Eye (tissue), 1 donor: ENCODE measurements at places on chromosomes 2 and 18.

GRCh38 chr2:24930768-24931167, 10.7 kb upstream of the ADCY3 start:
- no peak for DNase-seq

DNA sequence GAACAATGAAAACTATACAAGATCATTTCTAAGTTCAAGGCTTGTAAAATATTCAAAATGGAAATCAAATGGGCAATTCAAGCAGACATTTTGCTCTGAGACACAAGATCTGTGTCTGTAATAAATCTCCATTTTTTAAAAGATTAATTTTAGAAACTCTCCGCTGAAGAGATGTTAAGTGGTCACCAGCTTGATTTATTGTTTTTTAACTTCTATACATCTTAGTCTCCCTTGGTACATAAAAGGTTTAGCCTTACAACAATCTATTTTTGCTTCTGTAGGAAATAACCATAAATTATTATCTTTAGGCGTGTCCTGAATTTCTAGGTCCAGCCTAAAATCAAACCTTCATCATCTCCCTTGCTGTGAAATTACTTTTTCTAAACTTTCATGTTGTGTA, 553.6 kb downstream of the NRXN1 start:
- no peak for DNase-seq

GRCh38 chr2:44817673-44818335, 123.7 kb upstream of the SIX3 start:
- DNase-seq: no peak

GRCh38 chr2:109474319-109474825, 139.4 kb downstream of the SEPTIN10 start:
- no peak for DNase-seq

GRCh38 chr18:12827588-12827987, 56.4 kb downstream of the PTPN2 start:
- peak; percentile 10 for DNase-seq

GRCh38 chr2:69645031-69645431, 1.5 kb upstream of the AAK1 start:
- peak; percentile 27 for DNase-seq

DNA sequence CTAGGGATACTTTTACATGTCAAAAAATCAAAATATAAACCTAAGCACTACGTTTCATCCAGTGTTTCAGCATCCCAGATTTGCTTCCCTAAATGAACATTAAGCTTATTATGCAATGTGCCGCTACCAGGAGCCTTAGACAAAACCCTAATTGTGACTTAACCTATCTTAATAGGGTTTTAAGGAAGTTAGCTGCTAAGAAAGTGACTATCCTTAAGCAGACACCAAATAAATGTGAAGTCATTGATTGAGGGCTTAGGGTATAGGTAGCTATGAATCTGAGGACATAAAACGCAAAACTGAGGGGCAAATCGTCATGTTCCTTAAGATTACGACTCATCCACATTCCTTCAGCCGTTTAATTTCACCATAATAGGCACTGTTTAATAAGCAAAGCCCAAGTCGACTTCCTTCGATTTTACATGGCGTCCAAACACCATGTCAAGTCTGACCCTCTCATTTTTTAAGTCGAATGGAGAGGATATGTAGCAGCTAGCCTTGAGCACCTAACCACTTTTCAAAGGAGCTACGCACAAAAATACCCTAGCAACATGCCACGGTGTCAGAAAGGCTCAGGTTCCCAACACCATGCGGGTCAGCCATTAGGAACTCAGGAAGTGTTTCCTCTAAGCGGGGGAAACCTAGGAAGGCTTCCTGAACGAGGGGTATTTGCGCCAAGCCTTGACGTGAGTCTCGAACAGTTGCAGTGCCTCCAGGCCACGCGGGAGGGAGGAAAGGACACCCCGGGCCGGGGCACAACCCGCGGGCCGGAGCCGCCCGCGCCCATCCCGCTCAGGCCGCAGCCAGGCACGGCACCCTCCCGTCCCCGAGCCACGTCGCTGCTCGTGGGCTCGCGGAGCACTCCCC, 1.0 kb downstream of the HDLBP start:
- DNase-seq: no peak

- DNase-seq: no peak
Measured at GRCh38 chr2:176566961-176567360, 297.7 kb downstream of the MTX2 start.

DNA sequence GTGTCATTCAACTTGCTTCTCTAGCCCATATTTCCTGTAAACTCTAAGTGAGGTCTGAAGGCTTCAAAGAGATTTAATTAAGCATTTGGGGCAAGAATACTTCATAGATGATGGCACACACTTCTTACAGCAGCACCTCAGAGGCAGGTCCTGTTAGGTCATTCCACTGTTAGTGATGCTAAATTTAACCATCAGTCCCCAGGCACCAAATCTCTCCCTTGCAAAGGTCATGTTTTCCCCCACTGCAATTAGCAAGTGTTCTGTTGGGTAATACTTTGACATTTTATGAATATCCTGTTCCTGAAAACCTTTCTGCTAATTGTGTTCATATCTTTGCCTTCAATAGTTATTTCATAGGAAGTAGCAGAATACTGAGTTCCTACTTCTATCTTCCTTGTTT, 117.0 kb downstream of the STK39 start:
- no peak for DNase-seq

DNA sequence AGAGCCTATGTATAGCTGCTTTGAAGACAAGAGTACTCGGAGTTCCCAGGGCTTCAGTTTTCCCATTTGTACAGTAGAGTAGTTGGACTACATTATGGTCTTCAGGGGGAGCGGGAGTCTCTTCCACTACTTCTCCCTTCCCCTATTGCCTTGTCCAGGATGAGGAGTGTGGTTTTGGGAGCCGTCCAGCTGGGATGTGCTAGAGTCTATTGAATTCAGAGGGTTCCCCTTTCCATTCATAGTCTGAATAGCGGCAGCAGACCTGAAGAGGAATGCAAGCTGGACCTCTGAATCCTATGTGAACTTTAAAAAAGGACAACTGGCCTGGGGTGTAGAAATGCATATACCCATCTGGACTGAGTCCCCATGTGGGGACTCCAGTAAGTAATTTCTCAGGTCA, 43.5 kb upstream of the EPG5 start:
- DNase-seq: no peak

DNA sequence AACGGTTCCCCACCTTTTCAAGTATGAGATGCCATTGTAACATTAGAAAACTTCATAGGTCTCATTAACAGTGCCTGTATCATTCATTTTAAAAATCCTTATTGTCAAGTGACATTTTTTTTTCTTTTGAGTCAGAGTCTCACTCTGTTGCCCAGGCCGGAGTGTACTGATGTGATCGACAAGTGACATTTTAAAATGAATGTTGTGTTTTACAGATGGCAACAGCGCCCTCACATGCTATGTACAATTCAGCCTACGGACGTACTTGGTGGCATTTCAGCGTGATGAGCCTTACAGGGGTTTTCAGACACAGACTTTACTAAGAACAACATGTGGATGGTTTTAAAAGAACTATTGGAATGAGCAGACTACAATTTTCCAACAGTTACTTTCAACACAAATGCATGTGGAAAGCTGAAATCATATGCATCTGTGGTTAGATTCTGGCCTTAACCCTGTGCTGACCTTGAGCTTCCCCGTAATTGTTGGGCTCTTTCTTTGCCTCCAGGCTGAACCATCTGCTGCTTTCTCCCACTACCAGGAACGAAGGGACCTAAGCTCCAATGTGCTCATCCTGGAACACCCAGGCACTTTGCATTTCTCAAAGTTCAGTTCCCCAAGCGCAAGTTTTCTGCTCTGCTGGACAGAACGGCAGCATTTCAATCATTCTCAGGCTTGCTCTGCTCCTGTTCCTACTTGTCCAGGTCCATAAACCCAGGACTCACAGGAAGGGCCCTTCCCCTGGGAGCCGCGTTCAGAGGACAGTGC, 119.9 kb upstream of the NDUFV2 start:
- peak; percentile 84 for DNase-seq

- DNase-seq: no peak
Measured at GRCh38 chr2:11074246-11074820, 80.9 kb upstream of the SLC66A3 start.

GRCh38 chr18:74608681-74609080, 11.0 kb downstream of the ZNF407 start:
- DNase-seq: no peak

DNA sequence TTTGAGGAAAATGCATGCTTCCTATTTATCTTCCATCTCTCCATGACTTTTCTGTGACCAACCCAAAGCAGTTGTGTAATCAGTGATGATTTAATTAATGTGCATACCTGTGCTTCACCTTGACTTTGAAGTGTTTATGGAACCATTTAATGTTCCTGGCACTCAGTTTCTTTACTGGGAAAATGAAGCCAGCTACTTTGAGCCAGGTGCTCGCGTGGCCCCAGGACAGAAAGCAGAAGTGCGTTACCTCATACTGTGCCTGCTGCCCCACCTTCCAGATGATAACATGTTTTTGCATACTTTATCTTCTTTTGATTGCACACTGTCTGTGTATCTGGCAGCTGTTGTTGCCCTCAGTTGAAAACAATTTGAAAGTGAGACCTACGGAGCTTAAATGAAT, 61.3 kb downstream of the PMAIP1 start:
- DNase-seq: no peak

GRCh38 chr2:124572934-124573634, 548.0 kb downstream of the CNTNAP5 start:
- no peak for DNase-seq

DNA sequence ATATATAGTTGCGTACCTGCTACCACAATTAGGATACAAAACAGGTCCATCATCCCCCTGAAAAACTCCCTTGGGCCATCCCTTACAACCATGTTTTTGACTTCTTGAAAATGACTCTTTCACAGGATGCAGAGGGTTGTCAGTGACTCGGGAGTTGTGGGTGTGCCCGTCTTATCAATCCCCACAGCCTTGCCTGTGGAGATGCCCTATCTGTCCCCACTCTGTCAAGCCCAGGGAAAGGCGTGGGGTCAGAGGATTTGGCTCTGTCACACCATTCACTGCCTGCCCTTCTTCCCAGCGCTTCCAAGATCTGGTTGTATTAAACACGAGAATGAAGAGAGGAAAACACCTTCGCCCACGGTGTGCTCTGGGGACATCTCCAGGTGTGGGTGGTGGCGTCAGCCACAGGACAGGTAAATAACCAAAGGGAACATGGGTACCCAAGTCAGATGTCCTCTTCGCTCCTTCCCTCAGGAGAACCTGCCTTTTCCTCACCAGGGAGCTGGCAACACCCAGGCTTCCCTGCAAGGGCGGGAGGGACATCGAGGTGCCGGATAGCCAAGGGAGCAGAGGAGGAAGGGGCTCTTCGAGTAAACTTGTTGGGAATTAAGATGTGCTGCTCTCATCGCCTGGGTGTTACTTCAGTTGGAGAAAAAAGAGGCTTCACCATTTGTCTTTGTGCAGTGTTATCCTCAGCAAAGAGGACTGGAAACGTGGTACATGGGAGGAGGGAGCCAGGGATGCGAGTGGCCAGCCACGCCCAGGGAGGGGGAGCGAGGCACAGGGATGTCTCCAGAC, 100.3 kb downstream of the B3GNT2 start:
- DNase-seq: no peak

- DNase-seq: peak; percentile 26
Measured at GRCh38 chr2:152434395-152435182, 99.6 kb downstream of the FMNL2 start.

DNA sequence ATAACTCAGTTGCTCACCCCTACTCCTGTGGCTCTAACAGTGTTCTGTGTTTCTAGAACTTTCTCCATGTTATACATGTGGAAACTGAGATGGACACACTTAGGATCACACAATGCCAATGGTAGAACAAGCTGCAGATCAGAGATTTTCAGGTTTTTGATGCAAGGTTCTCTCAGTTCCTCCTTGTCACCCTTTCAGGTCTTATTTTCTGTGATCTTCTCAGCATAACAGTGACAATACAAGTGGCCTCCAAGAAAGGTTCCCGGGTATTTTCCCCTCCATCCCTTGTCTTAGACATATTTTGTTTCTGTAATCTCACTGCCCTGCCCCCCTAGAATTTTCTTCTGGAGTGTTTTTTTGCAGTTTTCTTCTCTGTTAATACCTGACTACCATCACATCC, 6.2 kb upstream of the MGAT5 start:
- DNase-seq: no peak

DNA sequence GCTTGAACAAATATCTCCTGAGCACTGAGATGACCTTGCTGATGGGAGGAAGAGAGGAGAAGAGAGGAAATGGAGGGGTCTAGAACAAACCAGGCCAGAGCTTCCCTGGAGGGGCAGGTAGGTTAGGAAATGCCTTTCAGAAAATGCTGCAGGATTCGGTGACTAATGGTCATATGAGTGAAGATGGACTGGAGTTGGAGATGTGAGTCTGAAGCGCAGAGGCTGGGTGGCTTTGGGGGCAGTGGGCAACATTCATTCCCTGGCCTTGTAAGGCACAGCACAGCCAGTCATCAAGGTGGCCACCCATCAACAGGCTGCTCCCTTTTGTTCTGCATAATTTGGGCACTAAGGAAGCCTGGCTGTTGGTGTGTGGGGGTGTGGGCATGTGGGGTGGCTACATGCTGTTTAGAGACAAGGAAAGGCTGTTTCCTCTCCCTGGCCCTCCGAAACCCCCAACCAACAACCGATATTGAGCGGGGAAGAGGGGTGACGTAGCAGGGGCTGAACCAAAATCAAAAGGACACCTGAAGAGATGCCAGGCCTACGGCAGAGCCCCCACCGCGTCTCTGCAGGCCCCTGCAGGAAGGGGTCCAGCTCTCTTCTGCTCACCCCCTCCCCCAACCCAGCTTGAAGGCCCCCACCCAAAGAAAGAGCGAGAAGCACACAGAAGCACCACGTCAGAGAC, 1.5 kb downstream of the SLC30A3 start:
- no peak for DNase-seq

DNA sequence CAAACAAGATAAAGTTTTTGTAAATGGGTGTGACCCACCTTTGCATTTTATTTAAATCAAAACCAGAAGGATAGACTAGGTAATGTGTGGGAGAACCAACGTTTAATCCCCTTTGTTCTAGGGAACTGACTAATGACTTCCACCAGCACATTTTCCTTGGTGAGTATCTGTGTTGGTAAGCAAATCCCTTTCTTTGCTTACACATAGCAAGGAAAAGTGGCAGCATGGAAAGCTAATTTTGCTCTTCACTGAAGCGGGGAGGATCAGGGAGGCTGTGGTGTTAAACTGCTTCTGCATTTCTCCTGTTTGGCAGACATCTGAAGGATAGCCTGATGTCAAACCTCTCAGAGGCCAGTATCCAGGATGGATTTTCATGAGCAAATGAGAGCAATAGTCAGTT, 331.1 kb downstream of the PTPRM start:
- DNase-seq: no peak

- no peak for DNase-seq
Measured at GRCh38 chr2:100142393-100142792, at the start of gene AFF3. Gene AFF3 (minus strand): TSS chr2:100142590. CDS start chr2:100104454, 38,136 bp downstream.

GRCh38 chr2:150136401-150136800, 351.1 kb downstream of the RND3 start:
- no peak for DNase-seq

GRCh38 chr2:68714866-68715265, 19.7 kb upstream of the ARHGAP25 start:
- no peak for DNase-seq
